Stomach (tissue), 19 donors: ENCODE measurements at places on chromosomes 1 and 21. TPM values are rescaled to one million over a fixed set of nuclear protein-coding genes. Genes with fewer than 3 reads are reported as not detected.

S100A8 gene
- 281 TPM for polyA plus RNA-seq

CRYAA gene
- not detected for polyA plus RNA-seq

FMO2 gene
- polyA plus RNA-seq, result 5.2 TPM

SPATA46 gene
- polyA plus RNA-seq, result not detected

OVAAL gene
- not detected for polyA plus RNA-seq

HSD3B1 gene
- not detected for polyA plus RNA-seq

HNRNPCL2 gene
- not detected for polyA plus RNA-seq

FMO4 gene
- polyA plus RNA-seq, result 12.2 TPM

PAFAH2 gene
- polyA plus RNA-seq, result 12.8 TPM

PPIAL4G gene
- not detected for polyA plus RNA-seq

RIPK4 gene
- polyA plus RNA-seq, result 37.6 TPM

SPOCD1 gene
- 0.95 TPM for polyA plus RNA-seq

PWP2 gene
- 15.3 TPM for polyA plus RNA-seq

NBPF4 gene
- not detected for polyA plus RNA-seq

TAL1 gene
- 1.2 TPM for polyA plus RNA-seq

ANKRD65 gene
- polyA plus RNA-seq, result 13.3 TPM

TMEM82 gene
- polyA plus RNA-seq, result not detected

CENPL gene
- 2.6 TPM for polyA plus RNA-seq

PLEKHG5 gene
- 1.8 TPM for polyA plus RNA-seq

ASCL5 gene
- polyA plus RNA-seq, result 0.19 TPM

EDN2 gene
- polyA plus RNA-seq, result 2.5 TPM

LIN28A gene
- polyA plus RNA-seq, result not detected

NPR1 gene
- polyA plus RNA-seq, result 5.7 TPM
